ENCODE measurements at places on chromosomes 16 and 17. TPM values are rescaled to one million over a fixed set of nuclear protein-coding genes. Genes with fewer than 3 reads are reported as not detected.

APOBR gene
- polyA plus RNA-seq, result 1.4 TPM

NLRC3 gene
- polyA plus RNA-seq, result 3.1 TPM

ADORA2B gene
- 4.8 TPM for polyA plus RNA-seq

YPEL2 gene
- 18.6 TPM for polyA plus RNA-seq

CDRT4 gene
- polyA plus RNA-seq, result 18.5 TPM

MEFV gene
- 0.47 TPM for polyA plus RNA-seq

STAC2 gene
- polyA plus RNA-seq, result 0.19 TPM

SCIMP gene
- polyA plus RNA-seq, result 1.4 TPM

- DNase-seq, result no peak
Measured at GRCh38 chr17:57110152-57110542, 25.1 kb downstream of the AKAP1 start.

DNA sequence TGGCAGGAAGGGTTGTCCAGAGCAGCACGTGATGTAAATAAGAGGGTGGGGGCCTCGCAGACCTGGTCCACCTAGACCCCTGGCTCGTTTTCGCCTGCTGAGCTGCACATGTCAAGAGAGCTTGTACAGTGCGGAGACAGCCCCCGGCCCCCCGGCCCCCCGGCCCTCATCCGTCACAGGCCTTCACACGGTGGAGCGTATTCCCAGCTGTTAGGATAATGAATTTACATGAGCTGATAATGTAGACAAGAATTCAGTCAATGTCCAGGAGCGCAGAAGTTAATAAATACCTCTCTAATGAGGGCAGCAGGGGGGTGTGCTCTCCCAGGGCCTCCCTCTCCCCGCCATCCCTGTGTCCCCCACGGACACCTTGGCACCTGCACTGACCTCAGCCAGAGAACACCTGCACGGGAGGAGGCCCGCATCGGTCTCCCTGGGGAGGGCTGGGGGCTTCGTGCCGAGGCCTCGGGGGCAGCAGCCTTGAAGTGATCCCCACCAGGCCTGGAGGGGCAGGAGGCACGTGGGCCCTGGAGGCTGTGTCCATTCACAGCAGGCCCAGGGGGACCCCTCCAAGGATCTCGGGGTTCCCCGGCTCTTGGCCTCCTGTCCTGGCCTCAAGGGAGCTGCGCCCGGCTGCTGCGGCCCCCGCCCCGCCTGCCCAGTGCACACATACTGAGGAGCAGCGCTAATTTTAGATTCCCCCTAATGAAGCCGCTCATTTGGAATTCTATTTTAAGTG lies 14.6 kb downstream of the GSE1 start:
- no peak for DNase-seq

DNA sequence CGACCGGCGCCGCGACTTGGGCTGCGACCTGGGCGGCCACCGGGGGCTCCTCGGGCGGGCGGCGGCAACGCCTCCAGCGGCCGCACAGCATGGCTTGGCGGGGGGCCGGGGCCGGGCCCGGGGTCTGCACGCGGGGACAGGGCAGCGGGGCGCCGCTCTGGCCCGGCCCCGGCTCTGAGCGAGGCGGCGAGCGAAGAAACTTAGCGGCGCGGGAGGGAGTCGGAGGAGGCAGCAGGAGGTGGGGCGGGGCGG lies at the start of gene PLCD3:
PLCD3 (minus strand) TSS at position 196 of the 252 bp plus-strand sequence; CDS start at position 91, 105 bp downstream.
- DNase-seq, result no peak

- no peak for DNase-seq
Measured at GRCh38 chr17:22463110-22463850, 771.0 kb downstream of the KCNJ18 start.

- no peak for DNase-seq
Measured at GRCh38 chr17:1992541-1992940, 32.6 kb downstream of the RTN4RL1 start.

DNA sequence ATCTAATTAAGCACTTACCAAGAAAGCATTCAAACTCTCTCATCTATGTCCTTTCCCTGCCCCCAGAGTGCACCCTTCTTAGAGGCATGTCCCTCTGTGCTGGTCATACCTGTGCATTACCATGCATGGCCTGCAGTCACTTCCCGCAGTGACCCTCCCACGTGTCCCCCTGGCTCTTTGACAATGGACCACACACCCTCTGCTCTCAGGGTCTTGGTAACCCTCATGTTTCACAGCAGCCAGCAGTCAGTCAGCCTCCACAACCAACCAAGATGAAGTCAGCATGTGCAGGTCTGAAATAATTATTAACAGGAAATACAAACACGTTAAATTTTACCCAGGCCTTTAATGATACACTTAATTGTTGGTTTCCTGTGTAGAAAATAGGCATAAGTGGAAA lies 10.1 kb downstream of the KRT33A start:
- DNase-seq, result no peak

DNA sequence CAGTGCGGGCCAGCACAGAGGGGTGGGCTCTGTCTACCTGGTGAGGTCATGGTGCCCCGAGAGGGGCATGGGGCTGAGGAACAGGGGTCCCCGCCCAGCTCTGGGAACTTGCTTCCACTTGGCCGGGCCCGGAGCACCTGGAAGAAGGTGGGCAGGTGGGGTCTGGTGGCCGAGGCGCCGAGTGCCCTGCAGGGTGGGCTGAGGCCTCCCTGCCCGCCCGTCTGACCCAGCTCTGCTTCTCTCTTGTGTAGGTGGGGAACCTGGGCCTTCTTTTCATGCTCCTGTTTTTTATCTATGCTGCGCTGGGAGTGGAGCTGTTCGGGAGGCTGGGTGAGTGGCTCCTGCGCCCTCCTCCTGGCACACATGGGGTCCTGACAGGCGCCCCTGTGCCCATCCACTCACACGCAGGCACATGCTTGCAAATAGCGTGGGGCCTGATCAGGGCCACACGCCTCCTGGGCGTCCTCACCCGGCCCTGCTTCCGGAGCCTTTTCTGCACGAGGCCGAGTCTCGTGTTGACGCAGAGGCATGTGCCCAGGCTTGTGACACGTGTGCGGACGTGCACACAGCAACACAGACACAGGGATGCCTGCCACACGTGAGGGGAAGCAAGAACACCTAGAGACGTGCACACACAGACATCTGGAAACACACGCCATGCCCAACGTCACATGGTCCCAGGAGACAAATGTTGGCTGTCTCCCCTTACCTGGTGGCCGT lies 8.2 kb downstream of the TPSG1 start:
- DNase-seq, result no peak

- DNase-seq, result no peak
Measured at GRCh38 chr17:72816406-72816805, 276.1 kb downstream of the SLC39A11 start.

- DNase-seq, result no peak
Measured at GRCh38 chr16:27679899-27680298, 130.0 kb downstream of the KATNIP start.

DNA sequence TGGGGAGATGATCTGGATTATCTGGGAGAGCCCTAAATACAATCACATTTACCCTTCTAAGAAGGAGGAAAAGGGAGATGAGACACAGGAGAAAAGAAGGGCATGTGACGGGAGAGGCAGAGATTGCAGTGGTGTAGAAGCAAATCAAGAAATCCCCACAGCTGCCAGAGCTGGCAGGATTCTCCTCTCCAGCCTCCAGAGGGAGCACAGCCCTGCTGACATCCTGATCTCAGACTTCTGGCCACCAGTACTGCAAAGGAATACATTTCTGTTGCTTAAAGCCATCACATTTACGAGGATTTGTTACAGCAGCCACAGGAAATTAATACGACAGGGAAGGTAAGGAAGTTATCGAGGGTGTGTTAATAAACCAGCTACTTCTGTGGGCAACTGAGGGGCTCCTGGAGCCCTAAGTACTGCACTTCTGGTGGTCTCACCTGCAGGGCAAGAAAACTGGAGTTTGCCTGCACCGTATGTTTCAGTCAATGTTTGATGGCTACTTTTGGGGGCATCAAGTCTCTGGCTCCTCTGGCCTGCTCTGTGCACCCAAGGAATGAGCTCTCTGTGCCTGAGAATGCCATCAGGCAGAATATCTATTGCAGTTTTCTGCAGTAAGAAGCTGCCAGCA lies 22.9 kb upstream of the CDH13 start:
- peak; percentile 41 for DNase-seq

DNA sequence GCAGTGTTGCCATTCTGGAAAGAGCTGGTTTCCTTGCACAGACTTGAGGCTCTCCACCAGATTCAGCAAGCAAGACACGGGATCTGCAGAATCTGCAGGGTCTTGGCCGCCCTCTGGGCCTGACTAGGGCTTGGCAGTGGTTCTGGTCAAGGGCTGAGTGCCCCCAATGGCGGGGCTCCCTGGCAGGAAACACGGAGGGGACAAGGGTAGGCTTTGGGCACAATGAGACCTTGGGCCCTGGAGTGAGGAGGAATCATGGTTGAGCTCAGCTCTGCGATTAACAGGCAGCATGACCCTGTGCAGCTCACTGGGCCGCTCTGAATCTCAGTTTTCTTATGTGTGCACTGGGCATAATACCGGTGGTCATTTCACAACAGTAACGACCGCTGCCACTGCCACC lies 249.9 kb downstream of the GSG1L start:
- DNase-seq, result no peak

GRCh38 chr17:39447561-39447960 lies 3.5 kb downstream of the MED1 start:
- DNase-seq, result no peak

GRCh38 chr17:59845595-59846393 lies 46.9 kb downstream of the TUBD1 start:
- DNase-seq, result no peak

DNA sequence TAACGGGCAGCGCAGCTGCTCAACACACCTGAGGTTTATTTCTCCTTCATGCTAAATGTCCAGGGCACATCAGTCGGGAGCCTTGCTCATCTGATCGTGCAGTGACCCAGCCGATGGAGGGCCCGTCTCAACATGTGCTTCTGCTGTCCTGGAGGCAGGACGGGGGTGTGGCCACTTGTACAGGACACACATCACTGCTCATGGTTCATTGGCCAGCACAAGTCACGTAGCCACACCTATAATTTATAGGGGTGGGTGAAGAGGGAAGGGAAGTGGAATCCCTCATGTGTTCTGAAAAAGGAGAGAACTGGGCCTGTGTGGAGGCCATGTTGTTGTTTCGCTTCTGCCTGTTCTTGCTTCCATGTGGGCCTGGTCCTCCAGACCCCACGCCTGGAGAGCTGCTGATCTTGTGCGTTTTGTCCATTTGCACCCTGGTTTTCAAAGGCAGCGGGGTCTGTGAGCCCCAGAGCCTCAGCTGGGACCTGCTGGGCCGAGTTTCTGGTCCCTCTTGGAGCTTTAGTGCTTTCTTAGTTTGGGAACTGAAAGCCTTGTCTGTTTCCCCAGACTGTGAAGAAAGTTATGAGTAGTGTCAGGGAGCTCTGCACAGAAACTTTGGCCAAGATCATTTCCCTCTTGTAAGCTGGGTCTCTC lies 60.5 kb downstream of the CMIP start:
- no peak for DNase-seq

GRCh38 chr17:37197336-37197735 lies 178.4 kb upstream of the C17orf78 start:
- DNase-seq, result no peak

DNA sequence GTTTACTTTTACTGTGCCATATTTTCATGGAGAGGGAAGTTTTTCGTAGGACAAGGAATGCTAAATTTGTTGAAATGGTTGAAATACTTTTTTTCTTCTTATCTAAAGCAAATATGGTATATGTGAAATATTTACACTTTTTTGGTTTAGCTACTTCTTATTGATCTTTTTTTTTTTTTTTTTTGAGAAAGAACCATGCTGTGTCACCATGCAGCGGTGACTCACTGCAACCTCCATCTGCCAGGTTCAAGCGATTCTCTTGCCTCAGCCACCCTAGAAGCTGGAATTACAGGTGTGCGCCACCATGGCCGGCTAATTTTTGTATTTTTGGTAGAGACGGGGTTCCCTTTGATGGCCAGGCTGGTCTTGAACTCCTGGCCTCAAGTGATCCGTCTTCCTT lies 100.5 kb downstream of the FTO start:
- DNase-seq, result no peak

DNA sequence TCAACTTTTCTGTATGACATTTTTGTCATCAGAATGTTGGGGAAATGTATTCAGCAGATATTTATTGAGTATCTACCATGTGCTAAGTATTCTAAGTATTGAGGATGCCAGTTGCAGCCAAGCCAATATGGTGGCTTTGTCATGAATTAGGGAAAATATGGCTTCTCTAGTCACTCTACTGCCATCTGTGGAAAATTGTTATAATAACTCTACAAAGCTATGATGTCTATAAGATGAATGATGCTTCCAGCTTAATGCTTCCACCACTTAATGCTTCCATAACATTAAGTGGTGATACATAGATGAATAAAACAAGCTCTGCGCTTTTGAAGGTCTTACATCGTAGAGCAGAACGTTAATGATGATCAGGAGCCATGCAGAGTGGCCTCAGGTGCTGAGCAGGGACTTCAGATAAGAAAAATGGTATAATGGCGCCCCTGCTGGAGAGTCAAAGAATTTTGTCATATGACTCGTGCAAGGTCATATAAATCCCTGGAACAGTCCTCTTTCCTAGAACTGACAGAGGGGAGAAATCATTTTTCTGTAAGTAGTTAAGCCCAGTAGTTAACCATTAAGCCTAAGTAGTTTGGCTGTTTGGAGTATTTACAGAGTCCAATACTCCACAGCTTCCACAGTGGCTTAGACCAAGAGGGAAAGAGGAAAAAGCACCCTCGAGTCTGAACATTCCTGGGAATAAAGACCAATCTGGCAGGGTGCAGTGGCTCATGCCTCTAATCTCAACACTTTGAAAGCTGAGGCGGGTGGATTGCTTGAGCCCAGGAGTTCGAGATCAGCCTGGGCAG lies 2.7 kb upstream of the TMIGD1 start:
- no peak for DNase-seq

DNA sequence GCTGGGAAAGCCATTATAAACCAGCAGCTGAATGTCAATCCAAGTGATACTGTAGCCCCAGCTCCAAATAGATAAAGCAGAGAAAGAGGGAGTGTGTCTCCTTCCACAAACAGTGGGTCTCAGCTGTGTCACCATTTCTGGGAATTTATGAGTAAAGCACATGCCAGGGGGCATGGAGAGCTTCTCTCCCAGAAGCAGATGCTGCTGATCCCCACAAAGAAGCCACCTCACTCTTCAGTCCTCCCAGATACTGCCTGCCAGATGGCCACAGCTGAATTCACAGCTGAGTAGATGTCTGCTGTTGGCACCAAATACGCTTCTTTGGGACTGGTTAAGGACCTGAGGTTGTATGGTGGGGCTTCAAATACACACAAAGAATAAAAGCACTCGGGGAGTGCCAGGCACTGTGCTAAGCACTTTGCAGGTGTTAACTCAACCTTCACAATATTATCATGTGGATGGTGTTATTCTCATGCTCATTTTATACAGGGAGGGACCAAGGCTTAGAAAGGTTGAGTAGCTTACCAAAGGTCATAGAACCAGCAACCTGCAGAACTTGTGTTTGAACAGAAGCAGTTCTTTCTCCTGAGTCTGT lies 298.3 kb downstream of the CDH11 start:
- DNase-seq, result no peak

All from right lung (tissue), 10 donors.